ENCODE measurements at places on chromosomes 3 and 15.

GRCh38 chr3:129530251-129530791 is 1.9 kb downstream of the RHO start:
- DNase-seq, result no peak

GRCh38 chr15:94480289-94480834 is 249.0 kb downstream of the MCTP2 start:
- DNase-seq, result no peak

DNA sequence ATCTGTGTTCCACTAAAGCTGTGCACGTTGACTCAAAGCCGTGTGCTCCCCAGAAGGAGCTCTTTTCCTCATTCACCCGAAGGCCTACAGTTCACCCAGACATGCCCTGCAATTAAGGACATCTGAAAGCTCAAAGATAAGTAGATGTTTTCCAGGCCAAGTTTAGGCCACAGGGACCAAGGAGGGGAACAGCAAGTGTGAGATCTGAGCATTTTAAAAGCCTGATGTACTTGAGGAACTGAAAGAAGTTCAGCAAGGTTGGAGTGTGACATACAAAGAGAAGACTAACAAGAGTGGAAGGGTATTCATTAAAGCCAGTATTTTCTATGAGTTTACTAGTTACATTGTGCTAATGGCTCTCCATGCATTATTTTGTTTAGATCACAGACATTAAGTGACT is 68.0 kb downstream of the CASR start:
- no peak for DNase-seq

DNA sequence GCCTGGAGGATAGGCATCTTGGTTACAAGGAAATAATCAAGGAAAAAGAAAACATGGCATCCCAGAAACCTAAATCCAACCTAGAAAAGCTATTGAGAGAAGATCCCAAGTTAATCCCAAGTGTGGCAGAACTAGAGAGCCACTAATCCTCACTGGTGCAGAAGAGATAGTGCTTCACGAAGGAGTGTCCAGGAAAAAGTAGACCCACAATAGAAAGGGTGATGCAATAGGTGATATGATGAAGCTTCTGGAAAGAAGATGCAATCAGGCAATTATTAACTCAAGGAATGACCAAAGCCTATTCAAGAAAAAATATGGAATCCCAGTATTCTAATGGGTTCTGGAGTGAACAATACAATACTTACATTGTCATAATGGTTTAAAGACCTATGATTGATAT is 95.2 kb downstream of the AQP9 start:
- no peak for DNase-seq

GRCh38 chr3:197512691-197513571 is 42.8 kb downstream of the BDH1 start:
- DNase-seq, result no peak
